ENCODE measurements at places on chromosomes 11 and 22.

DNA sequence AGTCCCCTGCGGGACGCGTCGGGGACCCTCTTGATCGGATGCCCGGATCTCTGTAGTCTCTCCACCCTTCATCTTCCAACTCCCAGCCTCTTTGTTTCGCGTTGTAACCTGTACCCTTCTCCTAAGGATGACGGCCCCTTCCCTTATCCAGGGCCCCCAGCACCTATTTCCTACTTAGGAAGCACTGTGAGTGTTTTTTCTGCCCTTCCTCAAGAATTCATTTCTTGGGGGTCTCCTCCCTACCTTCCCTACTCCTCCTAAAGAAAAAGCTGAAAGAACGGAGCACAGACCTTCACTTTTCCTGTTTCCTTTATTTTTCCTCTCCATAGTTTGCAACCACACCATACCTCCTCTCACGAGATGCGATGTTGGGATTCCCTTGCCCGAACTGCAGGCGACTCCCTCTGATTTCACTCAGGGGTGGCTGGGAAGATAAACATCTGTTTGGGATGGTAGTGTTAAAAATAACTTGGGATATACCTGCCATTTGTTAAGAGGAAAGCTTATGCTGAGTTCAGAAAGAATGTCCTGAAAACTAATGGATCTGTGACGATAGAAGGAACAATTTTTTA lies 593 bp downstream of the FAM118B start:
- DNase-seq: peak; percentile 14

- DNase-seq: no peak
Observed at GRCh38 chr11:104846216-104846615, 52.0 kb downstream of the CASP12 start.

GRCh38 chr22:49703990-49704344 lies 123.7 kb downstream of the BRD1 start:
- DNase-seq: no peak

DNA sequence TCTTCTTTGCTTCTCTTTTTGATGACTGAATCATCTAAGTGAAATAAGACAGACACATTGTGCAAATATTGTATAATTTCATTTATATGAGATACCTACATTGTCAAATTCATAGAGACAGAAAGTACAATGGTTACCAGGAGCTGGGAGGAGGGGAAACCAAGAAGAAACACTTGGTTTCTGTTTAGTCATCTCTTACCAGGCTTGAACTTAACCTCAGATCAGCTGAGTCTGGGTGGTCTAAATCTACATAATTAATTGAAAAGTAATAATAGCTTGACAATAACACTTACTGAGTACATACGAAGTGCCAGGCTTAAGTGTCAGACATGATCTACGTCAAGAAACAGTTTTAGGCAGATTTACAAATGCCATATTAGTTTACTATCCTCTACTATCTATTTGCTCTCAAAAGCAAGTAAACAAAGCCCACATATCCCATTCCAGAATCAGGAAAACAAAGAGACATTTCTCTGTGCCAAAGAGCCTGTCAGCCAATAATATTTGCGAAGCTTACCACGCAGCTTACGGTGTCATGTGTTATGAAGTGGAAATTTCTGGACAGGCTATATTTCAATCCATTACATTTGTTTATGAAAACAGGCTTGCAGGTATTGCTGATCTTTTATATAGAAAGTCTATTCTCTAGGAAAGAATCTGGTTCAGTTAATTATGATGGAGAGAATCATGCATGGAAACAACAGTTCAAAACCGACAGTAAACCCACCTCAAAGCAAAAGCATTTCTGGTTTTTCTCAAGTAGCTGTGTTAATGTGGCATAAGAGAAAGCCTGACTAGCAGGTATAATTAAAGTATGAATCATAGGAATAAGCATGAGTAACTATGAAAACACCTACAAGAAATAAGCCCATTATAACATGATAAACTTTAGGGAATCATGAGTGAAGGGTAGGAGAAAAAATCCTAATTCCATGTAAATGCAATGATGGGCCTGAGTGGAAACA lies 2.7 kb upstream of the ARHGAP42 start:
- no peak for DNase-seq

DNA sequence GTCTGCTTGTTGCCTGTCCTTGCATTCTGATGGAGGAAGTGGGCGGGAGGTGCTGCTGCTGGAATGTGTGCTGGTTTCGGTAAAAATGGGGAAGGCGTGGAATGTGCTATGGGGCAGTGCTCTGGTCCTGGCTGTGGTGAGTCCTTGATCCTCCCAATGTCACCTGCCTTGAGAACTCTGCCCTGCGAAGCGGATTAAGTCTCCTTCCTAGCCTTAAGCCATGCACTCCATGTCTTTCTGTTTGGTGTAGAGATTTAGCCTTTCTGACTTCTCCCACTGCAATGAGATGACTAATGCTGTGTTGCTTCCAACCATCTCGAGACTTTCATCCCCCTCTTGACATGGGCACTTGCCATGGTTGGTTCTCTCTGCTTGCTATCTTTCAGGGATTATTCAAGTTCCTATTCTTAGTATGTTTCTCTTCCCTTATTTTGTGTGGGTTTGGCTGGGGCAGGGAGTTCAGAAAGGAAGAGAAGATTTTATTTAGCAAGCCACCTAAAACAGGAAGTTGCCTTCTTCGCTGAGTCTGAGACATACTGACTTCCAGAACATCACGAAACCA lies 687.9 kb downstream of the NTM start:
- DNase-seq: peak; percentile 68

GRCh38 chr11:119843877-119844276 lies 114.9 kb upstream of the NECTIN1 start:
- peak; percentile 0 for DNase-seq

- DNase-seq: no peak
Observed at GRCh38 chr11:17876827-17877226, 136.0 kb downstream of the SERGEF start.

- peak; percentile 89 for DNase-seq
Observed at GRCh38 chr11:12809864-12810567, 135.8 kb downstream of the TEAD1 start.

GRCh38 chr11:70348608-70349007 lies 49.7 kb upstream of the CTTN start:
- DNase-seq: no peak

- DNase-seq: no peak
Observed at GRCh38 chr11:131827430-131827829, 457.0 kb downstream of the NTM start.

GRCh38 chr11:27938011-27938410 lies 169.9 kb downstream of the KIF18A start:
- DNase-seq: peak; percentile 7

DNA sequence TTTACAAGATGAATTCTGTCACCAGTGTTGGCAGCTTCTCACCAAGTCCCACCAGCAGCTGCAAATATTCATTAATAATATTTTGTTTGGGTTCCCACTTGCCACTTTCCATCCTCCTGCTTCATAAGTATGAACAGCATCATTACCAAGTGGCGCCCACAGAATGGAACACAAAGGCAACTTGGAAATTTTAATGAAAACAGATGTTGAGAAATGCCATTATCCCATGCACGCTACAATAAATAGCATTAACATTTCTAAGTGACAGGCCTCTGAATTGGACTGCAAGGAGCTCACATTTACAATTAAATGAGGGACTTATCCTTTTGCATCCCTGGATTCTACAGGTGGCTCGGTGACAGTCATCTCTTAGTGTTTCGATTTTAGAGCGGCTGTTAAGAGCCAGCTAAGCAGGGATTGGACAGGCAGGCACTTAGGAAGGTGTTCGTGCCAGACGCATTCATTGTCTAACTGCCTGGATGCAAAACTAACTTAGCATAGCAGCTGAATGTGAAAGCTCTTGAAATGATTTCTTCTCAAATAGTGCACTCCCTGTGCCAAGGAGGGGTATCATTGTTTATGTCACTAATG lies 170.3 kb downstream of the KIRREL3 start:
- DNase-seq: no peak

- DNase-seq: no peak
Observed at GRCh38 chr11:71477641-71478527, 24.9 kb downstream of the NADSYN1 start.

DNA sequence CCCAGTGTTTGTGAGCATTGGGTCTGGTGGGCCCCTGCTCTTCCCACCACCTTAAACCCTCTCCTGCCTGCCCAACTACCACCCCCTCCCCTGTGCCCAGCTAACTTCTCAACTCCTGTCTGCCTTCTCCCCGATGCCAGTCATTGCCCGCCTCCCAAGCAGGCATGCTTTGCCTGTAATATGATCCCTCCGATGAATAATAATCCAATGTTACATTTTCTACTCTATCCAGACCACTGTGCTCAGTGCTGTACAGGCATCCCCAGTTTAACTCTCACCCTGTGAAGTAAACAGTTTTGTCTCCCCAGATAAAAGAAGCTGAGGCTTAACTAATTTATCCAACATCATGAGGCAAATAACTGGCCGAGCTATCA lies 35.5 kb upstream of the OLFML1 start:
- DNase-seq: no peak

- peak; percentile 26 for DNase-seq
Observed at GRCh38 chr11:126162306-126163030, 49.0 kb downstream of the RPUSD4 start.

GRCh38 chr22:18065256-18065655 lies 12.5 kb upstream of the PEX26 start:
- no peak for DNase-seq

DNA sequence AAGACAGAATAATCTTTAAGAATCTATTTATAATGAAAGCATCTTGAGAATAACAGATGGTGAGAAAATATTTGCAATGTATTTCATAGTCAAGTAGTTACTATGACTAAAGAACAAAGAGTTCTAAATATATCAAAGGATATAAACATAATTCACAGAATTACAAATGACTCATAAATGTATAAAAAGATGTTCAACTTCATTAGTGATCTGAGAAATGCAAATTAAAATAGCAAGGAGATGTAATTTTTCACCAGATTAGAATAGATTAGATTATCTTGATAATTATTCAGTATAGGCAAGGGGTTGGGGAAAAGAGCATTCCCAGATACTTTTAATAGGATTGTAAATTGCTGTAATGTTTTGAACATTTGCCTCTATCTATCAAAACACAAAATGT lies 30.1 kb upstream of the PAMR1 start:
- no peak for DNase-seq

- DNase-seq: no peak
Observed at GRCh38 chr11:133990501-133990900, 33.7 kb upstream of the IGSF9B start.

DNA sequence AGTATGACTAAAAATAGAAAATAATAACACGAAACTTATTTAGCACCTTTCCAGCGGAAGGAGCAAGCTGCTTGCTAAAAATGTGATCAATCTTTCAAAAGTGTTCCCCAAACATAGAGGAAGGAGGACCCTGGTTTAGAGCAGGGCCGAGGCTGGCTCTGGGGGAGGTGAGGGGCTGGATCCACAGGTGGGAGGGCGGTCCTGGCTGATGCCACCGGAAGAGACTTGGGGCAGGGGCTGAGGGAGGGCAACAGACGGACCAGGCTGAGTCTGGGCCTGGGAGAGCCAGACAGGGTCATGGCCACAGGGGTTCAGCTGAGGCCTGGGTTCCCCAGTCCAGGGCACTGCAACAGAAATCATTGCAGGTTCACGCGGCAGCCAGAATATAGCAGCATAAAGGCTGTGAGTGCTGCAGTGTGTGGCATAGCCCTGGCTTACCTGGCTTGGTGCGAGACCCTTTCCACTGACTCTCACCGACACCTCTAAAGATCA lies 143.3 kb downstream of the CACNA1I start:
- no peak for DNase-seq

GRCh38 chr11:16193897-16194381 lies 162.4 kb downstream of the SOX6 start:
- DNase-seq: peak; percentile 8

- peak; percentile 17 for DNase-seq
Observed at GRCh38 chr11:11078344-11079086, 220.7 kb upstream of the ZBED5 start.

DNA sequence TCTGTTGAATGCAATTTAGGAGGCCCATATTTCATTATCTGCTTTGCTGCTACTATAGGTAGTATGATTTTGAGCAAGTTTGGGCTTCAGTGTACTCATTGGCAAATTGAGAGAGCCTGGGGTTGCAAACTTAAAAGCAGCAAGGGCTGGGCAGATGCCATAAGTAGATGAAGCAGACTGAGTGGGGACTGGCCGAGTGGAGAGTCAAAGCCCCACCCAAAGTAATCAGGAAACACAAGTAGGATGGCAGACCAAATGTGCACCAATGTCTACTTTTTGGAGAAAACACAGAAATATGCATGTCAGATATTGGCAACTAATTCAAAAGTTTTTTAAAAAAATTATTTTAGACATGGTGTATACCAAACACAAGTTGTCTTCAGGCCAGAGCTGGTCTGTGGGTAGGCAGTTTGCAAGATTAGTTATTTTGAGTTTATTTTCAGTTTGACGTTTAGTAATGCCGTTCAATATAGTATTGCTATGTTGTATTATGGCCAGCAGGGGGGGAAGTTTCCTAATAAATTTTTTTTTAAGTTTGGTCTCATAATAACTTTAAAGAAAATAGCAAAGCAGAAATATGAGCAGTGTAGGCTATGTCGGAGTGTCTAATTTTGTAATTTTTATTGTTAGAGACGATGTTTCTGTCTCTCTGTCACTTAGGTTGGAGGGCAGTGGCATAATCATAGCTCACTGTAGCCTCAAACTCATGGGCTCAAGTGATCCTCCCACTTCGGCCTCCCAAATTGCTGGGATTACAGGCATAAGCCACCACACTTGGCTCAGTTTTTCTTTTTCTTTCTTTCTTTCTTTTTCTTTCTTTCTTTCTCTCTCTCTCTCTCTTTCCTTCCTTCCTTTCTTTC lies 105.1 kb downstream of the HIPK3 start:
- peak; percentile 73 for DNase-seq

GRCh38 chr11:61778920-61779650 lies 13.3 kb downstream of the TMEM258 start:
- no peak for DNase-seq

- peak; percentile 9 for DNase-seq
Observed at GRCh38 chr11:9626496-9627394, 37.1 kb upstream of the SWAP70 start.

DNA sequence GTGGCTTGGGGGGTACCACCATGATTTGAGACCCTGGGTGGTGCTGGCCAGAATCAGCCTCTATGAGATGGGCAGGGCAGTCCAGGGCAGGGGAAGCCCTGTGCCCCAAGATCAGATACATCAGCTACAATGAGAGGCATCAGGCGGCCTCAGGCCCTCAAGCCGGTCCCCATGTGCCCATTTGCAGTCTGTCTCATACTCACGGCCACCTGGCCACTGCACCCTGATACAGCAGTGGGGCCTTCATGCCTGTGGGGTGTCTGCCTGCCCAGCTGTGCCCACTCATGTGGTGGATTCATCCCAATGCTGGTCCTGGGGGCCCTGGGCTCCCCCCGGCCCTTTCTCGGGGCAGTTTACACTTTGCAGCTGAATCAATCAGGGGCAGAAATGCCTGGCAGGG lies 42.4 kb upstream of the KCNQ1OT1 start:
- no peak for DNase-seq

GRCh38 chr22:48743601-48744282 lies 1083.9 kb downstream of the BRD1 start:
- no peak for DNase-seq

GRCh38 chr11:32792111-32792947 lies 2.1 kb downstream of the CCDC73 start:
- no peak for DNase-seq

Data from cardiac fibroblast (primary cell).